ENCODE measurements at places on chromosomes 16 and 17.

DNA sequence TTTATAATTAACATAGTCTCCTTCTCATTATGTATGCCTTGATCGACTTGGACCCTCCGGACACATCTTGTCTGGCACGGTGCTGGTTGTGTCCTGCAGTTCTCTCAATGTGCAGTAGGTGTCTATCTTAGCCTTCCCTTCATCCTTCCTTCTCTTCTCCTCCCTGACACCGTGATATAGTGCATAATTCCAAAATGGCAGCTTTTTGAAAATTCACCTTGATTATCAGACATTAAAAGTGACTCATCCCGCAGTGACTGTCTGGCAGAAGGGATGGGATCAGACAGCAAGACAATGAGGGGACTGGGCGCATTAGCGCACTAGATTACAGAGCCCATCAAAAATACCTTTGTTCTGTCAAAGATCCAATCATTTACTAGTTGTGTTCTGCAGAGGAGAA lies 70.0 kb upstream of the PMFBP1 start:
- DNase-seq: peak; percentile 62

DNA sequence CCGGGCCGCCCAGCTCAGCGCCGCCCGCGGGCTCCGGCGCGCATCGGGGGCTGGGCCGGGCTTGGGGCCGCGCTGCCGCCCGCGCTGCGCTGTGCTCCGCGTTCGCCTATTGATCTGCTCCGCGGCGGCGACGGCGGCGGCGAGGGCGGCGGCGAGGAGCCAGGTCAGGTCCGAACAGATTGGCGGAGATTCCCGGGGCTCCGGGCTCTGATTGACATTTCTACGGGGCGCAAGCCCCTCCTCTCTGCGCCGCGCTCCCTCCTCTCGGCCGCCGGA lies 559 bp downstream of the IRX3 start:
- no peak for DNase-seq

DNA sequence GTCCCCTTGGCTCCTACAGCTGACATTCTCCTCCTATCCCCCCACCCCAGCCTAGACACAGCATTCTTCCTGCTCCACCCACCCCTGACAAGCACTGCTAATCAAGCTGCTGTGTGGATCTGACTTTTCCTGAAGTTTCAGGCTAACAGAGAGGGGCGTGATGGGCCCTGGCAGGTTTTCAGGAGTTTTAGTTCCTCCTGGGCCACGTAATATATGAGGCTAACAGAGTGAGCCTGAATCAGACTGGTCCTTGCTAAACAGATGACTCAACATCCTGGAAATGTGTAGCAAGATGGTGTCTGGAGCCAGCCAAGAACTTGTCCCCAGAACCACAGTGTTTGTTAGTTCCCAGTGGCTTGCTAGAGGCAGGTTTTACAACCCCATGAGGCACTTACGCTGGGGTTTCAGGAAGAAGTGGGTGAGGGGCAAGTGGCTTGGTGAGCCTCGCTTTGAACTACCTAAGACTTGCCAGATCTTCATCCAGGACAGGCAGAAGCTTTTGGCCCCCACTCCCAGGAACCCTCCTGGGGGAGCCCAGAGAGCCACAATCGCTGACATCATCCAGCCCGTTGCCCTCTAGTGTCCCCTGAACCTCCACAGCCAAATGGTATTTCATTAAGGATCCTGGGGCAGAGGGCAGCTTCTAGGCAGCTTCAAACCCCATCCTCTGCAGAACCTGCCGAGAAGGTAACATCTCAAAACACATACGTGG lies 15.9 kb downstream of the TMEM92 start:
- peak; percentile 99 for DNase-seq

DNA sequence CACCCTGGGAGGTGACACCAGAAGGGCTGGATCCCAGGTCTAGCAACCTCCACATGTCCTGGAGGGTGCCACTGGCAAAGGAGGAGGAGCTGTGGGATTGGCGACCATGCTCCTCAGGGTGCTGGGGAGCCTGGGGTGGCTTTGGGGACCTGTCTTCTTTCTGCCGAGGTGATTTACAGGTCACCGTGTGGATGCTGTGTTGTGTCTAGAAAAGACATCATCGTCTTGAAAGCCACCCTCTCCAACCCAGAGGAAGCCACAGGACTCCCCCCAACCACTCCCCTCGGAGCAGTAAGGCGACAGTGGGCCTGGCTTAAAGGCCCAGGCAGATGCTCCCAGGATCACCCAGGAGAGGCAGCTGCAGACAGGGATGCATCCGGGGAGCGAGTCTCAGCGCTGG lies 29.7 kb upstream of the FASN start:
- no peak for DNase-seq

- no peak for DNase-seq
Measured at GRCh38 chr17:41785859-41786226, 668 bp downstream of the JUP start.

DNA sequence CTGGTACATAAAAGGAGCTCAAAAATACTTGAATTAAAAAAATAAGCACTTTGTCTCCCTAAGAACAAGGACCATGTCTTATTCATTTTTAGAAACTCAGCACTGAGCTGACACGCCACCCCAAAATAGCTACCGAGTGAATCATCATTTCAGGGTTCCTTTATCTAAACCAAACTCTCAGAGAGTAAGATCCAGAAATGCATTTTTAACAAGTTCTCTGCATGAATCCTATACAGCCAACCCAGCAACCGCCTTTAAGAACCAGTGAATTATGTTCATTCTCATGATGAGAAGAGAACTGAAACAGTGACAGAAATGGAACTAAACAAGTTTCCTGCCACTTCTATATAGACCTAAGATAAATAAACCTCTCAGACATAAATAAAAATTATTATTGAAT lies 8.7 kb downstream of the C16orf87 start:
- peak; percentile 40 for DNase-seq

GRCh38 chr17:43611230-43611969 lies 50.3 kb downstream of the MEOX1 start:
- DNase-seq: no peak

- DNase-seq: no peak
Measured at GRCh38 chr16:87744750-87745514, 20.9 kb downstream of the KLHDC4 start.

DNA sequence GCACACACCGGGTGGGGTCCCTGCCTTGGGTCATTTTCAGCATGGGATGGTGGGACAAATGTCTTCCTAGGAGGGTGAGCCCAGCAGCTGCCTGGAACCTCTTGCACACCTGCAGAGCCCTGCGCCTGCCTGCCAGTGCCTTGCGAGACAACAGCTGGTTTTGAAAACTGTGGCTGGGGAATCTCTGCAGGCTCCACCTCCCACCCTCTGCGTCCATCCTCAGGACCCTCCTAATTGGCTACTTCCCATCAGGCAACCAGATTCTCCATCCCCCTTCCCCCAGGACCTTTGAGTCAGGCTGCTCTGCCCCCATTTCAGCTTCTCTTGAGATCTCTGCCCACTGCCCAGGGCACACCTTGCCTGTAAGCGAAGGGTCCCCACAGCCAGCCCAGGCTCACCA lies 26.6 kb downstream of the PEMT start:
- no peak for DNase-seq

- DNase-seq: peak; percentile 65
Measured at GRCh38 chr17:39769974-39770587, 32.3 kb downstream of the GRB7 start.

- DNase-seq: peak; percentile 43
Measured at GRCh38 chr16:56700195-56700594, 17.9 kb downstream of the MT1X start.

GRCh38 chr17:78876094-78876597 lies 26.9 kb downstream of the CEP295NL start:
- no peak for DNase-seq

GRCh38 chr17:72536788-72537187 lies 416.0 kb downstream of the SOX9 start:
- no peak for DNase-seq

- DNase-seq: peak; percentile 84
Measured at GRCh38 chr17:8649157-8650118, 18.9 kb upstream of the MYH10 start.

- no peak for DNase-seq
Measured at GRCh38 chr16:84252184-84252583, 12.4 kb upstream of the KCNG4 start.
